Adrenal gland (tissue), 19 donors: ENCODE measurements at places on chromosomes 6 and 20.

DNA sequence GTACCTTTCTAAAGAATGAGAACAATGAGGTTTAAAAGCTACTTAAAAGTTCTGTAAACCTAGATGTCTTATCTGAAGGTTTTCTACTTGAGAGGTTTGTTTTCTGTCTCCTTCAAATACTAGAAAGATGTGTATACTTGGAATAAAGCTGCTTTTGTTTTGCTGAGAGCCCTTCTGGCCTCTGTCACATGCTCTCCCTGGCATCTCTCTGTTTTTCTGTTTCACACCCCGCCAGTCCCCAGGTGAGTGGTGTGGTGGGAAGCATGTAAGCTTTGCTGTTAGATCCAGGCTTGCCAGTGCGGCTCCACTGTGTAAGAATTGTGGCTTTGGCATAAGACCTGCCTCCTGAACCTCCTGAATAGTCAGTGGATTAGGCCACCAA lies 56.8 kb downstream of the SNX9 start:
- no peak overlapping the region for H3K27ac ChIP-seq
- no peak for DNase-seq
- H3K36me3 ChIP-seq = no peaks in the 10 kb centered on the region
- H3K4me1 ChIP-seq = no peaks in the 10 kb centered on the region

DNA sequence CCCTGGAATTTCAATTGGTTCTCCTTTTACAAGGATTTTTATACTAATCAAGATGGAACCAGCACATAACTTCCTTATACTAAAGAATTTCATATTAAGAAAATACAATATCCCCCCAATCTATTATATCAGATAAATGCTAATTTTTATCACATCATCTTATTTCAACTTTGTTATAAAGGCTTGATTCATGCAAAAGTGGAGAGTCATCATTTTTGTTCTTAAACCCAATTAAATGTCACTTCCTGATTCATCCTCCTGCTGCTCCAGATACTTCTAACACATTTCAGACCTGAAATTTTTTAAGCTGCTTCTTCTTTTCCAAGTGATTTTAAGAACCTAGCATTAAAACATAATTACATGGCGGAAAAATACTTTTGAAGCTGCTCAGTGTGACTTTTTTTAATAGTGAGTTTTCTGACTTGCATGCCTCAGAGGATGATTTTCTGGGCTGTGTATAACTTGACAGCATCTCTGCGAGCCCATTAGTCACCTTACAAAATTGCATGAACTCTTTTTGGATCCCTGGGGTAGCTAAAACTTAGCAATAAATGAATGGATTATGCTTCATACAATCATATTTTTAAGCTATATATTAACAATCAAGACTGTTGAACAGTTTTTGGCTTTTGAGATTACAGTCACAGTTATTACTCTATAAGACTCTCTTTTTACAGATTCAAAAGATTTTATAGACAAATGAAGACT lies 134.1 kb downstream of the ELOVL4 start:
- no peak overlapping the region for H3K4me3 ChIP-seq
- no peaks in the 10 kb centered on the region for H3K27me3 ChIP-seq
- no peak overlapping the region for H3K27ac ChIP-seq
- no peaks in the 10 kb centered on the region for H3K4me1 ChIP-seq
- no peaks in the 10 kb centered on the region for H3K36me3 ChIP-seq
- DNase-seq = no peak

GRCh38 chr20:50073500-50073899 lies 39.5 kb downstream of the UBE2V1 start:
- H3K36me3 ChIP-seq = no peaks in the 10 kb centered on the region
- no peaks in the 10 kb centered on the region for H3K27me3 ChIP-seq
- no peak overlapping the region for H3K4me3 ChIP-seq
- DNase-seq = no peak
- peaks cover 8% of the 10 kb centered on the region for H3K4me1 ChIP-seq
- H3K27ac ChIP-seq = no peak overlapping the region

- no peak overlapping the region for H3K4me3 ChIP-seq
- H3K27ac ChIP-seq = no peak overlapping the region
- peaks cover 26% of the 10 kb centered on the region for H3K4me1 ChIP-seq
- no peak for DNase-seq
- H3K36me3 ChIP-seq = peaks cover 4% of the 10 kb centered on the region
- H3K27me3 ChIP-seq = no peaks in the 10 kb centered on the region
Measured at GRCh38 chr6:147283460-147283859, 79.2 kb downstream of the STXBP5 start.
